ENCODE measurements at places on chromosomes 4 and X. TPM values are rescaled to one million over a fixed set of nuclear protein-coding genes. Genes with fewer than 3 reads are reported as not detected.

The RASSF6 gene
- 0.75 TPM for total RNA-seq

The IL2 gene
- total RNA-seq = not detected

The DDIT4L gene
- total RNA-seq = 0.75 TPM

The GPAT3 gene
- 3.7 TPM for total RNA-seq

The HSFX1 gene
- total RNA-seq = 1.2 TPM

The SSX4 gene
- total RNA-seq = not detected

The FBXW7 gene
- total RNA-seq = 63.1 TPM

The ATP8A1 gene
- 6.7 TPM for total RNA-seq

The SSR4 gene
- 100 TPM for total RNA-seq

The CXCL3 gene
- 2.2 TPM for total RNA-seq

The HDAC6 gene
- total RNA-seq = 26.8 TPM

The FAM47E gene
- total RNA-seq = 2.1 TPM

The STOX2 gene
- total RNA-seq = 11.7 TPM

The NAA11 gene
- not detected for total RNA-seq

The PFKFB1 gene
- total RNA-seq = not detected

The ADH7 gene
- not detected for total RNA-seq

The PDZD4 gene
- 25.7 TPM for total RNA-seq

The SSX3 gene
- not detected for total RNA-seq

The F11 gene
- not detected for total RNA-seq

The NLGN4X gene
- total RNA-seq = 6.5 TPM

The ACOT9 gene
- 54.0 TPM for total RNA-seq

The NUDT10 gene
- 3.3 TPM for total RNA-seq

The NR3C2 gene
- total RNA-seq = 13.3 TPM

The PF4V1 gene
- total RNA-seq = not detected

The AREG gene
- total RNA-seq = 5.4 TPM

The BTK gene
- 5.3 TPM for total RNA-seq

The ARSD gene
- total RNA-seq = 11.6 TPM

The GALNTL6 gene
- not detected for total RNA-seq

The NXF3 gene
- not detected for total RNA-seq

The SLITRK2 gene
- total RNA-seq = 0.83 TPM

The SUPT20HL1 gene
- total RNA-seq = not detected

The XG gene
- total RNA-seq = 0.40 TPM

The MAGEB1 gene
- total RNA-seq = not detected

The TMPRSS11A gene
- 0.42 TPM for total RNA-seq

The TREX2 gene
- total RNA-seq = 0.78 TPM

The MSX1 gene
- 6.3 TPM for total RNA-seq

The GAGE12F gene
- not detected for total RNA-seq

The CT45A8 gene
- not detected for total RNA-seq

The FAM149A gene
- 38.8 TPM for total RNA-seq

The FGFBP2 gene
- 2.8 TPM for total RNA-seq
